ENCODE measurements at places on chromosomes 3 and 15. TPM values are rescaled to one million over a fixed set of nuclear protein-coding genes. Genes with fewer than 3 reads are reported as not detected.
A peak's percentile ranks its signal among the peaks of the same experiment; 100 is the strongest.

The PDZRN3 gene
- 4.2 TPM for total RNA-seq

The ALS2CL gene
- total RNA-seq: 39.9 TPM

The FSD2 gene
- not detected for total RNA-seq

DNA sequence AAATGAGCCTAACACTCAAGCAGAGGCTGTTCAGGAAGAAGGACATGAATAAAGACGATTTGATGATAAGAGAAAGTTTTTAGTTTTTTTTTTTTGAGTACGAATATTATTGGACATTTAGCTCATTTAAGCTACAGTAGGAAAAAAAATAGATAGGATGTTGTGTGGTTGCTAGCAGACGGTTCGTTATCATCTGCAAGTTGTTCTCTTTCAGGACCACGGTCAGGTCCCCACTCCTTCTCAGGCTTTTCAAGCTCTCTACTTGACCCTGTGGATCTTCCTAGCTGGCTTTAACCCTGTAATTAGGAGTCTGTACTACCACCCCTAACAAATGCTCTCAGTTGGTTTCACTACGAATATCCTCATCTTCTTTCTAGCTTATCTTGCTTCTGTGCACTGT, 1.1 kb downstream of the KCNH8 start:
- no peaks in the 10 kb centered on the region for H3K36me3 ChIP-seq
- H3K4me1 ChIP-seq: peaks cover 20% of the 10 kb centered on the region
- no peak overlapping the region for H3K4me3 ChIP-seq
- H3K27me3 ChIP-seq: peaks cover 24% of the 10 kb centered on the region
- H3K27ac ChIP-seq: no peak overlapping the region

DNA sequence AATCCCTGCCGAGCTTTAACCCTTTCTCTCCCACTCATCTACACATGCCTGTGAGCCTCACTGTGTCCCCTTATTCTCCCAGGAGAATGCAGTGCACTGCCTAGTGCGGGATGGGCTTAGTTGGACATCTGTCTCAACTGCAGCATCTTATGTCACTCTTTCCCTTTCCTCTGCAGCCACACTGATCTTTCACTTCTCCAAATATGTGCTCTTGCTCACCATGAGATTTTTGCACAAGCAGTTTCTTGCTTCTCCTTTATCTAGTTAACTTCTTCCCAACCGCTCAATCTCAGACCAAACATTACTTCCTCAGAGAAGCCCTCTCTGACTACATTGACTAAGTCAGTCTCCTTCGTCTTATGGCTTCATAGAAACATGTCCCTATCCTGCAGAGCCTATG, 292.3 kb downstream of the KBTBD8 start:
- DNase-seq: no peak
- no peaks in the 10 kb centered on the region for H3K4me1 ChIP-seq
- no peaks in the 10 kb centered on the region for H3K36me3 ChIP-seq
- H3K4me3 ChIP-seq: no peak overlapping the region
- no peaks in the 10 kb centered on the region for H3K27me3 ChIP-seq

GRCh38 chr3:71681224-71681668, 44.0 kb downstream of the EIF4E3 start:
- H3K4me3 ChIP-seq: no peak overlapping the region
- no peak for DNase-seq
- H3K36me3 ChIP-seq: peaks cover 8% of the 10 kb centered on the region
- H3K27me3 ChIP-seq: no peaks in the 10 kb centered on the region
- H3K4me1 ChIP-seq: peaks cover 26% of the 10 kb centered on the region

The IL17RE gene
- total RNA-seq: 5.1 TPM

- peaks cover 60% of the 10 kb centered on the region for H3K4me1 ChIP-seq
- H3K27ac ChIP-seq: no peak overlapping the region
- no peaks in the 10 kb centered on the region for H3K36me3 ChIP-seq
- H3K4me3 ChIP-seq: no peak overlapping the region
- no peaks in the 10 kb centered on the region for H3K27me3 ChIP-seq
Measured at GRCh38 chr3:188578576-188579363, 424.8 kb downstream of the LPP start.

DNA sequence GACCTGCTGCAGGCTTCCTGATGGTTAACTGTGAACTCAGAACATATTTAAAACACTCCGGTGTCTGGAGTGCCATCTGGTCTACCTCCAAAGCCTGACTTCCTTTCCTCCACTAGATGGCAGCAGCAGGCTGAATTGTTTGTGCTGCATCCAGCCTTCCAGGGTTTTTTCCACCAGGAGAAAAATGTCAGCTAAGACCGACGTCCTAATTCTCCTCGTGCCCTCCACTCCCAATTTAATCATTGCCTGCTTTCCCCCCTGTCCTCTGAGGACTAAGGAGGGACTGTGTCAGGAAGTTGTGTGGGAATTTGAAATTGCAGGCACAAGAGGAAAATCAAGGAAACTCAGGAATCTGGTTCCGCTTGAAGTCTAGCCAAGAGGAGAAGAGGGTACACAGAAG, 165.2 kb upstream of the UMPS start:
- no peaks in the 10 kb centered on the region for H3K36me3 ChIP-seq
- H3K4me3 ChIP-seq: no peak overlapping the region
- no peaks in the 10 kb centered on the region for H3K27me3 ChIP-seq
- no peak overlapping the region for H3K27ac ChIP-seq
- H3K4me1 ChIP-seq: peaks cover 13% of the 10 kb centered on the region

DNA sequence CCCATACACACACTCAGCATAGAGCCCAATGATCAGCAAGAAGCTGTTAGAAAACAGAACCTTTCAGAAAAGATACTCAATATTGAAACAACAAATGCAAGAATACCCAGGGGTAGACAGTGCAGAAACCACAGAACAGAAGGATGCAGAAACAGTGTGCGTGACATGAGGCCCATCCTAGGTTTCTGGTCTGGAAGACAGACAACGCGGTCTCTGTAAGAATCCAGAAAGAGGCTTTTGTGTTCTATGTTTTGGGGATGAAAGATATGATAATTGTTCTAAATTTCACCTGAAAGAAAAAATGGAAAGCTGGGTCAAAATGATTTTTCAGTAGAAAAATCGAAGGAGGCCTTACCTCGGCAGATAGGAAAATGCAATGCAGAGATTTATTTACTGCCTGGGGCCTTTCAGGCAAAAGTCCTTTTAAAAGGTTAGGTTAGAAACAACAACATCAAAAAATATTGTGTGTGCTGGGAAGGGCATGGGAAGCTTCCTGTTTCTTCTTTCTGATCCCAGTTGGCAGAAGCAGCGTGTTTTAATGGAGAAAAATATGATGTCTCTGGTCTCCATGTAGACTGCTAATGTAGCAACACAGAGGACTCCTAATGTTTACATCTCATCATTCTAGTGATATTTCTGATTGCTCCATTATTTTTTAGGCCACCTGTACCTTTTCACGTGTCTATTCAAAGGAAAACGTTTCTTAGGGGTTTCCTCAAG, 17.0 kb downstream of the SYNM start:
- no peaks in the 10 kb centered on the region for H3K36me3 ChIP-seq
- peaks cover 13% of the 10 kb centered on the region for H3K4me1 ChIP-seq
- H3K4me3 ChIP-seq: no peak overlapping the region
- H3K27ac ChIP-seq: no peak overlapping the region

DNA sequence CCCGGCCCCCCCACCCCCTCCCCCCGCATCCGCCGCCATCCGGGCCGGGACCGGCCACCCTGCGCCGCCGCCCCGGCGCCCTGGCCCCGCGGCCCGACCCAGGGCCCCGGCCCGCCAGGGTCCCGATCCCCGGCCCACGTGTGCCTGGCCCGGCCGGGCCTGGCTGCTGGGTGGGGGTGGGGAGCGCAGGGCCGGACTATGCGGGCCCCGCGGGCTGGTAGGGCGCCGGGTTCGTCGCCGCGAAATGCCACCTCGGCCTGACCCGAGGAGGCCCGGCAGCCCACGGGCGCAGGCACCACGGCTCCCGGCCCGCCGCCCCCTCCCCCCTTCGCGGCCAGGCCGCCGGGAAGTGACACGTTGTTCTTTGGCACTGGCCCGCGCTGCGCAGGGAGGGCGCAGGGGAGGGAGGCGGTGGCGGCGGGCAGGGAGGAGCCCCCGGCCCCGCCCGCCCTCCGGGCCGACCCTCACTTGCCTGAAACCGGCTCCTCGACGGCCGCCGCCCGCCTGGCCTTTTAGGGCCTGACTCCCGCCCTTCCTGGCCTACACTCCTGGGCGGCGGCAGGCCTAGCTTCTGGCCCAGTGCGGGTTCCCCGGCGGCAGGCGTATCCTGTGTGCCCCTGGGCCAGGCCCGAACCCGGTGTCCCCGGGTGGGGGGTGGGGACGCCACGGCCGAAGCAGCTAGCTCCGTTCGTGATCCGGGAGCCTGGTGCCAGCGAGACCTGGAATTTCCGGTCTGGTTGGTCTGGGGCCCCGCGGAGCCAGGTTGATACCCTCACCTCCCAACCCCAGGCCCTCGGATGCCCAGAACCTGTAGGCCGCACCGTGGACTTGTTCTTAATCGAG, 515 bp downstream of the EIF4G1 start:
- peak; percentile 94 for DNase-seq
- H3K4me3 ChIP-seq: peak overlapping the region; percentile 74
- H3K27ac ChIP-seq: peak overlapping the region; percentile 99
- no peaks in the 10 kb centered on the region for H3K36me3 ChIP-seq

Data from spleen (tissue), 13 donors.